Foreskin fibroblast (primary cell): ENCODE measurements at places on chromosomes 1 and 21.

DNA sequence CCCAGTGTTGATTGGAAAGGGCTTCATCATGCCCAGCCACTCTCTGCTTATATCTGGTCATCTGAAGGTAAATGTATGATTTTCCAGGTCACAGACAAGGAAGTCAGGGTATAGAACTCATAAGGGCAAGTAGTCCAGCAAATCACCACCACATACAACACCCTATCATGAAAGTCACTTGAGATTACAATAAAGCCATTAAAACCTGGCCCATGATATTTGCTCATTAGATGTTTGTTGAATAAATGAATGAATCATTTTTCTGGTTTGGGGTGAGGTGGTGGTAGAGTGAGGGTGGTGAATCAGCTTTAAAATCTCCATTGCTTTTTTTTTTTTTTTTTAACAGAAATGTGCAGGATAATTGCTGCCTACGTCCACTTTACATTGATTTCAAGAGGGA is 91.9 kb downstream of the TGFB2 start:
- DNase-seq: no peak

DNA sequence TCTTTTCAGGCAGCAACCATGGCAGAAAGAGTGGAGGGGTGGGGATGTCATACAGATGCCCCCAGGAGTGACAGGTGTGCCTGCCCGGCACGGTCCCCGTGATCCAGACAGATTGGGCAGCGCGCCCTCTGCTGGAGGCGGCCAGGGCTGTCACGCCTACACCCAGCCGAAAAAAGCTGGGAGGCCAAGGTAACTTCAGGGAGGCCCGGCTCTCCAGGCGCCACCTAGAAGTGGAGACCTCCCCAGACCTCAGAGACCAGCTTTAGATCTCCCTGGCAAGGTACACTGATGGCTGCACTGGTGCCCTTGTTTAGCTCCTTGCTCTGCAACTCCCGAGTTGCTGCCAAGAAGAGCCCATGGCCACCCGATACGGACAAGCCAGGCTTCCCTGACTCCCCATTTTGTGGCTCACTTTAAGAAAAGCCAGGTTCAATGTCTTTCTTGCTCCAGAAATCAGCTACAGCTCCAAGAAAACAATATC is 6.6 kb downstream of the GOLT1A start:
- DNase-seq: no peak

DNA sequence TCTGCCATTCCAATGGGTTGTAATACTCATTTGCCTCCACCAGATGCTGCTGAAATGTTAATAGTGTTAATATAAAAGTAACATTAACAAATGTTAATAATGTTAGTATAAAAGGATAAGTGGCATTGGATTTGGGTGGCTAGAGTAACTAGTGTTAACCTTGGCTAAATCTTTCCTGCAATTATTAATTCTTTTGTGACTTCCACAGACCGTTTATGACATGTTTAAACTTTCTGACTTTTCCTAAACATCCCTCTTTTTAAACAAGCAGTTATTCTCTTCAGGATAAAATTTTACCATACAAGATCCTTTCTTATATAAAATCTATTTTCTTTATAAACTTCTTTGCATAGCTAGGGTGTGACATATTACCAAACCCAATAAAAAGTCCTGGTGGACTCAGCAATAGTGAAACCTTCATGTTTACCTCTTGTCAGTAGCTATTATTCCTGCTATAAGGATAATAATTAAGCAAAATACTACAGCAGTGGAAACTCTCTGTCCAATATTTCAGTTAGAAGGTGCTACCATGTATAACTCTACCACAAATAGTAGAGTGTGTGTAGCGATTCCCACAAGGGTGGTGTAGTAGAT is 41.5 kb downstream of the CCDC30 start:
- DNase-seq: no peak

DNA sequence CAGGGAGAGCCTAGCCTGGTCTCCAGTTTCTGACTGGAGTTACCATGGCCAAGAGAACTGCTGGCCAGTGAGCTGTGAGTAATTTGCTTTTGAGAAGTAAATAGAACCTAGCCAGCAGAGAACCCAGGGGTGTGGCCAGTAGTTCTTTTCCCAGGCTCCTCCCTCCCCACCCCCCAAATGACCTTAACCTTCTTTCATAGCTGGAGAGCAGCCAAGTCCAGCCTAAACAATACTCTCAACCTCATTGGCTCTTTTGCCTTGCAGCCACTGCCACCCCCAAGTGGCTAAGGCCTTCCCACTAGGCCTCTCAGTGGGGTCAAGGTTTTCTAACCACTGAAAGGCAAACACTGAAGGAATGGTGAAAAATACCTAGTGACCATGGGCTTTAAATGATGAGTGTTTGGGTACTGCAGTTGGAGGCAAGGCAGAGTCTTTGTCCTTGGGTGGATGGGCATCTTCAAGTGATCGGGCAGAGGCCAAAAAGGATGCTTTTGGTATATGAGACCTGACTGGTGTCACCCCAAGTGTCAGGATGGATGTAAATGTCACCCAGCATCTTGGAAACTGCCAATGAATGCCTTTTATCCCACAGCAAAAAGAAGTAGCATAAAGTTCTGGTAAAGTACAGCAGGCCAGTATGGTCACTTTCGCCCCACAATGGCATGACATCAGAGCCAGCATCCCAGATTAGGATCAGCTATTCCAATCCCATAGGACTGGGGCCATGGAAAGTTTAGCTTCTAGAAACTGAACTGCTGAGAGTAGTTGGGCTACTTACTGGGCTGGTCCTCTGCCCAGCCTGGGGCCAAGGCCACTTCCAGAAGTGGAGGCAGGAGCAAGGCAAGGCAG is 3.5 kb upstream of the PIGV start:
- peak; percentile 89 for DNase-seq

DNA sequence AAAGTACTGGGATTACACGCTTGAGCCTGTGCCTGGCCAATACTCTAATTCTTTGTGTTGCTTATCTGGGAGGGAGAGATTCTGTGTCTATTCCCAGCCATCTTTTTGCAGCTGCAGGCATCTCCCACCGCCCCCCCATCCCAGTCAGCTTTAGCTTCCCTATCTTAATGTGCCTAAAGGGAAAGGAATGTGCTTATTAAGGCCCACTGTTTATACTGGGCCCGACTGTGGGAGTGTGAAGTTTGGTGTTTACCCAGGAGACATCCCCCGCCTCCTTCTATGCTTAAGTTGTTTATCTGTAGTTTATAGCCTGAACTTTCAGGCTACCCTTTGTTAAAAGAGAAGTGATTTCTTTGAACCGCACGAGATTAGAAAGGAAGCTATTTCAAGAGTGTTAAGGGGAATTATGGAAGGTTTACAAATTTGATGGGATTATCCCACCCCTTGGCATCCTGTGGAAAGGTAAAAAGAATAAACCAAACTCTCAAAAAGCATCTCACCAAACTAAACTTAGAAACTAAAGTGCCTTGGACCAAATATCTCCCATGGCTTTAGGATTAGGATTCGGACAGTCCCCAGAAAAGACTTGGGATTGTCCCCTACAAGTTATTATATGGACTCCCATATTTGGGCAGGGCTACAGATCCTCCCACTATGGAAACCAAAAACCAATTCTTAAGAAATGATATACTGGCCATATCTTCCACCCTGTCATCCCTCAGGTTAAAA is 25.5 kb upstream of the ZNF496 start:
- peak; percentile 23 for DNase-seq

- no peak for DNase-seq
Measured at GRCh38 chr1:233945573-233945972, 41.1 kb downstream of the SLC35F3 start.
